ENCODE measurements at places on chromosomes 5 and 9.
A peak's percentile ranks its signal among the peaks of the same experiment; 100 is the strongest.

GRCh38 chr5:151798674-151799073, 26.9 kb downstream of the G3BP1 start:
- DNase-seq, result no peak

GRCh38 chr5:138699482-138699881, 53.7 kb upstream of the CTNNA1 start:
- no peak for DNase-seq

- no peak for DNase-seq
These were observed 97.4 kb downstream of the DAB2IP start for GRCh38 chr9:121748727-121749423.

GRCh38 chr5:51336878-51337277, 46.4 kb upstream of the ISL1 start:
- DNase-seq, result no peak

GRCh38 chr5:154811653-154812465, 38.5 kb downstream of the FAXDC2 start:
- DNase-seq, result no peak

DNA sequence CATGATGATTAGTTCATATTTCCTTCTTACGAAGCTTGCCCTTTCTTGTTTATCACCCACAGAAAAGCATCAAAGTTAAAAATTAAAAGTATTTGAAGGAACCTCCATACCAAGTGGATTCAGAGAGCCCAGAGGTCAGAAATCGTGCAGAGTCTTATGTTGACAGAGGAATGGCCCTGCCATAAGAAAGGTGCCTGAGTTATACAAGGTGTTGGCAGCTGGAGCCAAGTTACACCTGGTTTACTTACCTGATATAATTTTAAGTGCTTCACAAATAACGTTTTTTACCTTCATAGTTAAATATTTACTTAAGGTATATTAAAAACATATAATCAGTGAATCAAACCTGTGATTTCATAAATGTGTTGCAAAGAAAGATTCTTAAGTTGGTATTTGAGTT, 42.3 kb upstream of the DHFR start:
- no peak for DNase-seq

GRCh38 chr5:179422908-179423481, 77.7 kb upstream of the ADAMTS2 start:
- no peak for DNase-seq

- DNase-seq, result peak; percentile 16
These were observed 24.0 kb upstream of the SLC12A7 start for GRCh38 chr5:1135696-1136525.

DNA sequence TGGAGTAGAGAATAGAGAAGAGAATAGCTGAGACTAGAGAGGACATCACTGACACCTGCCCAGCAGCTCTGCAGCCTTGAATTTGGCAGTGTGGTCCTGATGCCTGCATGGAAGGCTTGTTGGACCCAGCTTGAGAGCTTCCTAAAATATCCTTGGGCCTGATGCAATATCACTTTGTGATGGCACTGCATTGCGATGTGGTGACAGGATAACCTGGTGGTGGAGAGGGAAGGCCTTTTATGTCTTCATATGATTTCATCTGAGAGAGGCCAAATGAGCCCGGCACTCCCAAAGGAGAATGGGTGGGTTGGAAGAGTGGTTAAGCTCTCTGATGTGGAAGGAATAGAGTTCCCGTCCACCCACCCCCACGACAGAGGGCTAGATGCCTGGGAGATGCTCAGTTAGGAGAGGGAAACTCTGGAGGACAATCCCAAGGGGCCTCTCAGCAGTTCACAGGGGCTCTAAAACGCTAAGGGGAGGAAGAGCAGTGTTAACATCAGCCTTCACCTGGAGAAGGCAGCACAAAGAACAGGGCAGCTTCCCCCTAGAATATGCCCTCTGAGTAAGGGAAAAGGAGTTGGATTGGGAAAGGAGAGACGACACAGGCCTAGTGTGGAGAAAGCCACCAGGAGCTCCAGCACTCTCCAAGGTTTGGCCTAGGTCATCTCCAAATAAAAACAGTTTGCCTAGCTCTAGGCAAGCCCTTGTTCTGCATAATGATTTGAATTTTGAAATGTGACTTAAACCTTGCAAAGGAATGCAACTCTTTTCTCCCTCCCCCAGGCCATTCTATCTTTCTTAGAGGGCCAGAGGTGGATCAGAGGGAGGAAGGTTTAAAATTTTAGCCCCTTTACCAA, 99.8 kb upstream of the SSBP2 start:
- no peak for DNase-seq

DNA sequence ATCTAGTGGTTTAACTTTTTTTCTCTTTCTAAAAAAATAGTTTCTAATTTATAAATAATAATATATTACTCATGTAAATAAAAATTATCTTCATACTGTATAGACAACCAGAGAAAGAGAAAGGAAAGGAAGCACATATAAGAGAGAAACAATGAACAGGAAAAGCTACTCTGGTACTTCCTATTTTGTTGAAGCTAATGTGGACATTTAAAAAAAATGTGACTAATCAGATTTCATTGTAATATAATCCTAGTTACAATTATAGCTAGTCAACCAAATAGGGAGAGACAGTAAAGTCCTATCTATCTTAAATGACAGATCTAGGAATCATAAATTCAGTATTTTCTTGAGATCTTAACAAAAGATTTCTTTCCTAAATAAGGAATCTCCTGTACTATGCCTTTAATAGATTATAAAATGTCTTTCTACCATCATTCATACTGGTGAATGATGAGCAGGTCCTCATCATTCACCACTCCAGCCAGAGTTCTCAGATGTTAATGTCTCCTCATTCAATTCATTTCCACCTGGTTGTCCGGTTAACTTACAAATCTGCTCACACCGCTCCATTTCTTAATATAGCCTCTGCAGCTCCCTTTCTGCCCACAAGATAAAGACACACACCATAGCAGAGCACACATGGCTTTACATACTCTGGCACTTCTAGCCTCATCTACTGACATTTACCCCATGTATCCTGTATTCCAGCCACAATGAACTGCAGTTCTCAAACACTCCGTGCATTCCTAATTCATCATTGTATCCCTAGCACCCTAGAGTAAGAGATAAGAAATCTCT, 30.9 kb downstream of the ZFR start:
- DNase-seq, result no peak
